GM13976 (cell line): ENCODE measurements at places on chromosomes 5 and 9.

DNA sequence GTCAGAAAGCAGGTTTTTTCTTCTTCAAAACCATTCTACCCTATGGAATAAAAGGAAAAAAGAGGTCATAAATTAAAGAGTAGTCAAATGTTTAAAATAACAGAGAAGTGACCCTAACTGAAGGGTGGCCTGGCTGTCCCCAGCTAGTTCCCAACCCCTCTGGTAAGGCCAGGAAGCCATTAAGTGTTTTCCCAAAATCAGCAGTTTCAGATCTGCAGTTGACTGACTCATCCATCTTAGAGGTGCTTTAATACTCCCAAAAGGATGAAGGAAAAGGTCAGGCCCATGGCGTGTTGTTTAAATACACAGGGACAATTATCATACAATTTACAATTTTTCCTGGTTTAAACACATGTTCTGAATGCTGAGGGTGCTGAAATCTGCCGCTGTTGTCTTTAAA is 47.9 kb upstream of the TBC1D9B start:
- DNase-seq: no peak

GRCh38 chr9:75878488-75878860 is 12.0 kb upstream of the PCSK5 start:
- no peak for DNase-seq

GRCh38 chr5:159905496-159905895 is 10.8 kb upstream of the ADRA1B start:
- no peak for DNase-seq

DNA sequence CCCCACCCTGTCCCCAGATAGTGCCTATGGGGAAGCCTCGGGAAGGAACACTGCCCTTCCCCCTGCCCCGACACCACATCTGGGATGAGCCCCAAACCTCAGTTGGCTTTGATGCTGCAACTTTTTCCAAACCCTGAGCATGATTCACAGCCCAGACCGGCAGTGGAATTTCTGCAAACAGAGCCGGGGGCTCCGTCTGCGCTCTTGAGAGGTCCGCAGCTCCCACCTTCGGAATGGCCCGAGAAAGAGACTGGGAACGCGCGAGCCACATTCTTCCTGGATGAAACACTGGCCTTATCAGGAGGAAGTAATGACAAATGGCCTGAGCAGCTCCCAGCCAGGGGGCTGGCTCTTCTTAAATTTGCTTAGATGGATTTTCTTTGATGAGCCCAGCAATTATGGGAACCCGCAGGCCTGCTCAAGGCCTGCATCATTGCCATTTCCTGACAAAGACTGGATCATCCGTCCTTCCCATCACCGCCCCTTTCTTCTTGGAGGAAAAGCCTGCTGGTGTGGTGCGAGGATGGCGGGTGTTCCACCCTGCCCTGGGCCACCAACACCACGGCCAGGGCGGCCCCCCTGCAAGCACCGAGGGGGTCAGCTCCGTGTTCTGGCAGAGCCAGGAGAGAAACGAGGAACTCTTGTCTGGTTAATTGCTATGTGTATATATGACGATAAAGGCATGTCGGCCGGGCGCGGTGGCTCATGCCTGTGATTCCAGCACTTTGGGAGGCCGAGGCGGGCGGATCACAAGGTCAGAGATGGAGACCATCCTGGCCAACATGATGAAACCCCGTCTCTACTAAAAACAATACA is 38.8 kb upstream of the COL5A1 start:
- DNase-seq: no peak

- DNase-seq: no peak
Measured at GRCh38 chr9:129725795-129726251, 27.0 kb downstream of the PTGES start.

DNA sequence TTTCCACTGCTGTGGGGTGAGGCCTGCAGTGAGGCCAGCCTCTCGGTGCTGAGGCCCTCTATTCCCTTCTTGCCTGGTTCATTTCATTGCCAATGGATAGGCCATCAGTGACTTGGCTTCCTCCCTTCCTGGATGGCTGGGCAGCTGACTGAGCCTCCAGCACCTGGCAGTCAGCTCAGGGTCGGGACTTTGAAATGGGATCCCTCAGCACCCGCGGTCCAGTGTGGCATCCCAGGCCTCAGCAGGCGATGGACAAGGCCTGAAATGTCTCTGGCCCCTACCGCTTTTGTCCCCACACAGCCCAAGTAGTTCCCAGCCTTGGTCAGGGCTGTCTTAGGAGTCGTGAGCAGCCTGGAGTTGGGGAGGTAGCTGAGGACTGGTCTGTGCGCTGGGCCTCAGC is 17.2 kb downstream of the NDST1 start:
- DNase-seq: no peak

- no peak for DNase-seq
Measured at GRCh38 chr5:63916786-63917185, 45.5 kb downstream of the HTR1A start.

DNA sequence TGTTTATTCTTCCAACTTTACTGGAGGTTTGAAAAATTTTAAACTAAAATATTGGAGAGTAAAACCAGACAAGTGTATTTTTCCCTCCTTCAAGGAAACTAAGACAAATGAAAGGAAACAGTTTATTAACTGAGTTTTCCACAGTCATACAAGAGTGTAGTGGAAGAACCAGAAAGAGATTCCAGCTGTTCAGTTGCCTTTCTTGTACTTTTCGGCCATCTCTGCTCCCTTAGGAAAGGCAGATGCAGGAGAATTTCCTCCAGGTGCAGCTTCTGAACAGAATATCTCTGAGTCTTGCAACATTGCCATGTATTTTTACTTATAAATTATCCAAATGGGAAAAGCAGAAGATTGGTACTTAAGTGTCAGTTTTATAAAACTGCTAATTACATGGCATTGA is 217.1 kb downstream of the MAST4 start:
- no peak for DNase-seq

DNA sequence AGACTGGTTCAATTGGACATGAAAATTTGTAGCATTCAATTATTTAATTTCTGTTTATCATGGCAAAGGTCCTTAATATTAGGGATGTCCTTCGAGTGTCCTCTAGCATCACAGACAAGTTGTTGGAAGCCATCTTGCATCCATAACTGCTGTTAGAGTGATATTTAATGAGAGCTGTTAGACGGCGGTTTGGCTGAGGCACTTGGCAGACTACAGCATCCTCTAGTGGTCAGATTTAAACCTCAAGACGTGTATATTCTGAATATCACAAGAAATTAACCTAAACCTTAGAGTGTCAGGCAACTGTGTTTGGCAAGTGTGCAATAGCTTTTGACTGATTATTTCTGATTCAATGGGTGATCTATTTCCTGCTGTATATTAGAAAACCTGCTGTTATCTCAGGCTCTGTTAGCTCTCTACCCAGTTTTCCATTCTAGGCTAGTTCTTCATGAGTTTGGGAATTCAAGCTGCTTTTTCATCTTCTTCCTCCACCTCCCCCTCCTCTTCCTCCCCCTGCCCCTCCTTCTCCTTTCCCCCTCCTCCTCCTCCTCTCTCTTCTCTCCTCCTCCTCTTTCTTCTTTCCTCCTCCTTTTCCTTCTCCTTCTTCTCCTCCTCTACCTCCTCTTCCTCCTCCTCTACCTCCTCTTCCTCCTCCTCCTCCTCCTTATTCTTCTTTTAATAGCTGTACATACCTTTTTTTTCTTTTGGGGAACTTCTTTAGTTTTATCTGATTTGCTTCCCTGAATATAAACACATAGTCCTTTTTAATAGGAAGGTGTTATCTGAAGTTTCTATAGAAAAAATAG is 8.6 kb downstream of the SPINK1 start:
- peak; percentile 29 for DNase-seq

GRCh38 chr9:126563556-126563955 is 50.2 kb upstream of the LMX1B start:
- DNase-seq: no peak

GRCh38 chr9:33017283-33018041 is 7.6 kb upstream of the DNAJA1 start:
- no peak for DNase-seq

- DNase-seq: no peak
Measured at GRCh38 chr5:54700986-54701578, 183.5 kb downstream of the SNX18 start.

DNA sequence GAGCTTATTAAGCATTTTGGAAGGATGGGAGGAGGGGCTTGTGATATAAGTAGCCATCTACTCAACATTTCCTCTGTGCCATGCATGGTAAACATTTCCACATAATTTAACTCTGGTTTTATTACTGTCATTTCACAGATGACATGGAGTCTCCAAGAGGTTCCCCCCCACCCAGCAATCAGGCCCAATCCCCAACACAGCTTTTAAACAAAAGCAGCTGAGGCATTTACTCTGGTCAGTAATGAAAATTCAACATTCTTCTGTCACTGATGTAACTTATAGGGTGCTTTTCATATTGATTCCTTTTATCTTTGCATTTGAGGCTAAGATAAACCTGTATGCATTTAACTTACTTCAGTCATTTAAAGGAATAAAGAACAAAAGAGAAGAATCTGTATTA is 128.1 kb downstream of the COL23A1 start:
- no peak for DNase-seq

GRCh38 chr5:105331558-105331957 is 1769.0 kb upstream of the NUDT12 start:
- no peak for DNase-seq

DNA sequence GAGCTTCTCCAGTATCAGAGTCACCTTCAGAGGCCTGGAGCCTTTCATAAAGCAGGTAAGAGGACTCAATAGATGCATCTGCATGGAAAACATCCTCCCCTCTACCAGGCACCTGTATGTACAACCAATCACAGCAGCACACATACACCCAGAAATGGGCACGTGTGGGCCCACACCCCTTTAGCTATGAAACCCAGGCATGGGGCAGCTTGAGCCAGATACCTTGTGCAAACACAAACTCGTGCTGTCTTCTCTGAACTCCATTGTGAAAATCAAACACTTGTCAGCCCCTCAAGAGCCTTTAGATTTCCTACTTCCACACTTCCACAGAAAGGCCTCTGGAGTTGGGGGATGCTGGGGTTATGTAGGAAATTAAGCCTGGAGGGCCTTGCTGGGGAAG is 1.1 kb upstream of the CSF2 start:
- DNase-seq: no peak

GRCh38 chr9:118532592-118532991 is 828.4 kb downstream of the TLR4 start:
- no peak for DNase-seq

- DNase-seq: no peak
Measured at GRCh38 chr5:138445547-138446271, 6.9 kb downstream of the REEP2 start.

GRCh38 chr5:133410335-133410828 is 202.0 kb downstream of the FSTL4 start:
- DNase-seq: no peak

DNA sequence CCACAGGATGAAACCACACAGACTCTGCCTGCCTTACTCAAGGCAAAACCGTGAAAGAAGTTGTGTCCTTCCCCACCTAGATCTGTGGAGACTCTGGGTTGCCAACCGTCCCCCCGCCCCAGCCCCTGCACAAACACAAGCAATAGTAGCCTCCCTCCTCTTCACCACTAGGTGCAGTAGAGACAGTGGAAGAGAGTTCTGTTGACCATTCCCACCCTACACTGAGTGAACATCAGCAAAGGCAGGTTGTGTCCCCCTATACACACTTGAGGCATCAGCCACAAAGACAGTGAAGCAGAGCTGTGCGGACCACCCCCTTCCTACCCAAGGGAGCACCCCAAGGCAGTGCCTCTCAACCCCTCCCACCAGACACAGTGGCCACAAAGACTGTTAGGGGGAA is 223.7 kb upstream of the NFIL3 start:
- no peak for DNase-seq

DNA sequence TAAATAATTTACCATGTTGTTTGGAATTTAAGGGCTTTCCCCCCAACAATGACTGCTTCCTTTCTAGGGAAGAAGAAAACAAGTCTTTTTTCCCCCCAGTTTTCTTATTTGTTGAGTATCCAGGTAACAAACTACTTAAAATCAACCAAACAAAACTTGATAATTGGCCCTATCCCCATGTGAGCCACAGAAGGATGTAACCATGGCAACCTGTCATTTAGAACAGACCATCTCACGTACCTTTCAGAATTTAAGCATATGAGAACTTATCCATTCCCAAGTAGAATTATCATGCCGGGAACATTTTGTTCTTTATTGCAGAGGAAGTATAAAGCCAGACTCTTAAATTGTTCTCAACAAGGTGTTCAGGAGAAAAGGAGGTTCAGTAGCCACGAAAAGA is 392.3 kb downstream of the CETN3 start:
- DNase-seq: no peak

DNA sequence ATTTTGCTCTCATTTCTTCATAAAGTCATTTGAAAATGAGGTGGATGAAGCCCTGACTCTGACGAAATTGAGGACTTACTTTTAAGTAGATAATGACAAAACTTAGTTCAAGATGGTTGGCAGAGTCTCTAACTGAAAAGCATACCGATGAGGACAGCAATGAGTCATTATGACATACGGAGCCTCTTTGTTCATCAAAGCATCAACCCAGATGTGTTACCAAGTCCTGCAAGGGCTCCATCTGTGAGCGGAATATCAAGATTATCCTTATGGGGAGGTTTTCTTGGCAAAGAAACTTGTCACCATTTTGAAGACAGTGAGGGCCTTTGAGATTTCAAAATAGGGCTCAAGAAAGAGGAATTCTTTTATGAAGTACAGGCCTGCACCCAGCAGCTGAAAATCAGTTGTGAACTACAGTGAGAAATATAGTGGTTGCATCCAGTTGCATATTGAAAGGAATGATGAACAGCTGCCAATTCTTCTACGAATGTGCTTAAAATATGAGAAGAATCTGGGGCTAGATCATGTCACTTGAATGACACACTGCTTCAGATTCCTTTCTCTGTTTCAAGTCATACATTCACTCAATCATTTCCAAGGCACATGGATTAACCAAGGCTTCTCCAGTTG is 86.6 kb upstream of the SLC24A2 start:
- DNase-seq: no peak

GRCh38 chr9:33506626-33507370 is 17.3 kb upstream of the ANKRD18B start:
- DNase-seq: no peak

- DNase-seq: no peak
Measured at GRCh38 chr5:90843443-90843842, 284.8 kb downstream of the ADGRV1 start.

DNA sequence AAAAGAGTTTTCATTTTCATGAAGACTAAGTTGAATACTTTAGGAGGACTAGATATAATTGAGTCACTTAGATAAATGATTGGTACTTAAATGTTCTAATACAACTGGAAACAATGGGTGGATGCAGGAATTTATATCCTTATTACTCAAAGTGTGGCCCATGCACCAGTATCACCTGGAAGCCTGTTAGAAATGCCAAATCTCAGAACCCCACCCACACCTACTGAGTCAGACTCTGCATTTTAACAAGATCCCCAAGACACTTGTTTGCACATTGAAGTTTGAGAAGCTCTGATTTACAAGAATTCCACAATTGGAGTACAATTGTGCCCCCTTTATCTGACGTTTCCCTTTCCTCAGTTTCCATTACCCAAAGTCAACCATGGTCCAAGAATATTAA is 239.0 kb downstream of the AUH start:
- DNase-seq: no peak
